ENCODE measurements at places on chromosomes 4 and X. TPM values are rescaled to one million over a fixed set of nuclear protein-coding genes. Genes with fewer than 3 reads are reported as not detected.

HSD17B13 gene
- 0.16 TPM for total RNA-seq

PASD1 gene
- 0.06 TPM for total RNA-seq

TCEAL9 gene
- 23.8 TPM for total RNA-seq

TSPAN7 gene
- 17.2 TPM for total RNA-seq

MAGEA1 gene
- not detected for total RNA-seq

TMEM255A gene
- total RNA-seq: 0.38 TPM

ZNF275 gene
- 7.8 TPM for total RNA-seq

ZNF185 gene
- 1.9 TPM for total RNA-seq

UCP1 gene
- not detected for total RNA-seq

- no peak for DNase-seq
These were observed 2.9 kb downstream of the FAM200B start for GRCh38 chr4:15684498-15684897.

DNA sequence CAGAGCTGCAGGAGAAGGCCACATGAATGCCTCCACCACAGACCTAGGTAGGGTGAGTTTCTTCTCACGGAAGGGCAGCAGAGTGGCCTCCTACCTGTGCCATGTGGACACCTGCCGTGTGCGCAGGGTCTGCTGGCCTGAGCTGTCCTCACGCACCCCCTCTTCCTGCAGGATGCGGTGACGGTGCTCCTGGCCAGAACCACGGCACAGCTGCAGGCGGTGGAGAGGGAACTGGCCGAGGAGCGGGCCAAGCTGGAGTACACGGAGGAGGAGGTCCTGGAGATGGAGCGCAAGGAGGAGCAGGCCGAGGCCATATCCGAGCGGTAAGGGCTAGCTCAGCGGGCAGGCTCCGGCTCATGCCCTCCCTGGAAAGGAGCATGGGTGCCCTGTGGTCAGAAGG, 28.4 kb upstream of the CLCN4 start:
- DNase-seq: no peak

DNA sequence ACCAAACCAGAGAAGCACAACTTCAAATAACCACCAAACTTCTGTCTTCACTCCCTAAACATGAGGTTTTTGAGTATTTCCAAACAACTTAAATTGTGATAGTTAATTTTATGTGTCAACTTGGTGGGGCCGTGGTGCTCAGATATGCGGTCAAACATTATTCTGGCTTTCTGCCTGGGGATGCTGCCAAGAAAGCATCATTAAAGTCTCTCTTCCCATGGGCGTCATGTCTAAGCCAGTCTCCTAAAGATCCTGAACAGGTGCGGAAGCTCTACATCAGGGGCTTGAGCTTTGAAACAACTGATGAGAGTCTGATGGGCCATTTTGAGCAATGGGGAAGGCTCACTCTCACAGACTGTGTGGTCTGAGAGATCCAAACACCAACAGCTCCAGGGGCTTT, 24.1 kb upstream of the SOD3 start:
- DNase-seq: no peak

GRCh38 chr4:176451443-176451842, 131.7 kb downstream of the SPCS3 start:
- DNase-seq: no peak

GRCh38 chr4:137333031-137333430, 199.3 kb downstream of the PCDH18 start:
- DNase-seq: no peak

DNA sequence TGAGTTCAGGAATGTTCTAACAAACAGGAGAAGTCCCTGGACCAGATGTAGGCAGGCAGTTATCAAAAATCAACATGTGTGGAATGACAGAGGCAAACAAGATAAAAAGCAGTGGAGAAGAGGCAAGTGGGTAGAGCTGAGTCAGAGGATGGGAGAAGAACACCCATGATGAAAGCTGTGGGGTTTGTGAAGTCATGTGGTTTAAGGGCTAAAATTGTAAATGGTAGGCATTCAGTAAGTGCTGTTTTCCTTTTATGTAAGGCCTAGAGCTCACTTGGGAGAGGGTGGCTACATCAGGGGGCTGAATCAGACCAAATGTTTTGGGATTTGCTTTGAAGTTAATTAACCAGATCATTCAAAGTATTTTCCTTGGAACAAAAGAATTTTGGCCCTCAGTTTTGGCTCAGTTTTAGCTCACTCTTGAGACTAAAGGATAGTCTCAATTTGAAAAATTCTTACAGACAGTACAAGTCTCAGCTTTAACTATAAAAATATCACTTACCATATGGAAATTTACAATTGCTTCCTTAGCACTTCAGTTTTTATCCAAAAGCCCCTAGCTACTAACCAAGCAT, 114.5 kb upstream of the PCDH7 start:
- DNase-seq: no peak

GRCh38 chr4:81954271-81954670, 419.5 kb downstream of the HNRNPD start:
- no peak for DNase-seq

GRCh38 chr4:78032446-78032845, 24.7 kb upstream of the FRAS1 start:
- DNase-seq: no peak

- DNase-seq: peak; percentile 49
These were observed 102.1 kb downstream of the UCHL1 start for GRCh38 chr4:41358647-41359421.

GRCh38 chr4:150104404-150105027, 26.3 kb downstream of the DCLK2 start:
- no peak for DNase-seq

DNA sequence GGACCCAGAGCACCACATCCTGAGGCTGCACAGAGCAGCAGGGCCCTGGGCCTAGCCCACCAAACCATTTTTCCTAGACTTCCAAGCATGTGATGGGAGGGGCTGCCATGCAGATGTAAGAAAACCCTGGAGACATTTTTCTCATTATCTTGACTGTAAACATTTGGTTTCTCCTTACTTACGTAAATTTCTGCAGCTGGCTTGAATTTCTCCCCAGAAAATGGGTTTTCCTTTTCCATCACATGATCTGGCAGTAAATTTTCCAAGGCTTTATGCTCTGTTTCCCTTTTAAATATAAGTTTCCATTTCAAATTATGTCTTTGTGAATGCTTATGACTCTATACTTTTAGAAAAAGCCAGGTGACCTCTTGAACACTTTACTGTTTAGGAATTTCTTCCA, 945.9 kb upstream of the NDST4 start:
- no peak for DNase-seq
